Amygdala (tissue), 56 donors: ENCODE measurements at places on chromosomes 2 and 18.

DNA sequence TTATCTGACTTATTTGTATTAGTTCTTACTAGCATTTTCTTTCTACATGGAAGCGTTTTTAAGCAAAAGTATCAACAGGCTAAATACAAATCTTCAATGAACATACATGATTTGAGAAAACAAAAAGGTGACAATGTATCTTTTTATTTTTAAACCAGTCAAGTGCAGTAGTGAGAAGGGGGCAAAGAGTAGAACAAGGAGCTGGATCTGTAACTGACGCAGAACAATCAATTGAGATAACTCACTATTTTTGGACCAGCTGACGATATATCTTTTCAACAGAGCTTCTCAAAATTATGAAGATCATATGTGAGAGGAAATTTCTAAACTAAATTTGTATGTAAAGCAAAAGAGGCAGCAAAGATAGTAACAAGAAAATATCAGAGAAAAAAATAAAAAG is 15.5 kb downstream of the NCKAP1 start:
- no peak for DNase-seq

DNA sequence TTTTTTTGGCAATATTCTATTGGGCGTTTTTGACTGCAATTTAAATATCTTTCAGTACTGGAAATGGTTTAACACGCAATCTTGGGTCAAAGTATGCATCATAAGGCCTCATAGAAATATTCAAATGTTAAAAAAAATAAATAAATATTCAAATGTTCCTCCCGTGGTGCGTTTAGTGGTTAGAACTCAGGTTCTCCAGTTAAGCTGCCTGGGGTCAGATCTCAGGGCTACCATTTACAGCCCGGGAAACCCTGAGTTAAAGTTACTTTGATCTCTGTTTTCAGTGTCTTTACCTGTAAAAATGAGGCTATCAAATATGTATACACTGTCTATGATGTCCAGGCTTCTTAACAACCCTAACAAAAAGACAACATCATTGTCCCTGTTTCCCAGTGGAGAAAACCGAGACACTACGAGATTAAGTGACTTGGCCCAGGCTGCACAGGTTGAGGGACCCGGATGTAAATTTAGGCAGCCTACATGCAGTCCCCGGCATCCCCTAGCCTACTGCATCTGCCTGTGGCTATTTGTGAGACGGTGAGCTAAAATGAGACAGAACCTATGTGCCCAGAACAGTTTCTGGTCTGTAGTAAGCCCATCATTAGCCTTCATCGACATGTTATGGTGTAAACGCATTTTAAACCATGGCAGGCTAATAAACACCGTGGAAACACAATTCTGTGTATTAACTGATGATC is 1.7 kb downstream of the FHL2 start:
- DNase-seq, result no peak

DNA sequence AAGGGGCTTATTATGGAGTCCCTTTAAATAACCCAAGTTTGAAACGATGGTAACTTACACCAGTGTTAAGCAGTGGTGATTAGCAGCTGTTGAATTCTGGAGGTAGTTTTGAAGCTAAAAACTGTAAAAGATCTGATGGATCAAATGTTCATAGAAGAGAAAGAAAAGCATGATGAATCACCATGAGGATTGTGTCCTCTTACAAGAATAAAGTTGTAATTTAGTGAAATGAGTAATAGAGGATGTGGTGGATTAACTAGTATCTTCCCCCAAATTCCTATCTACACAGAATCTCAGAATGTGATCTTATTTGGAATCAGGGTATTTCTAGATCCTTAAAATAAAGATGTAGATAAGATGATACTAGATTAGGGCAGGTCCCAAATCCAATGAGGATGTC is 1138.2 kb upstream of the TMEFF2 start:
- DNase-seq, result no peak

DNA sequence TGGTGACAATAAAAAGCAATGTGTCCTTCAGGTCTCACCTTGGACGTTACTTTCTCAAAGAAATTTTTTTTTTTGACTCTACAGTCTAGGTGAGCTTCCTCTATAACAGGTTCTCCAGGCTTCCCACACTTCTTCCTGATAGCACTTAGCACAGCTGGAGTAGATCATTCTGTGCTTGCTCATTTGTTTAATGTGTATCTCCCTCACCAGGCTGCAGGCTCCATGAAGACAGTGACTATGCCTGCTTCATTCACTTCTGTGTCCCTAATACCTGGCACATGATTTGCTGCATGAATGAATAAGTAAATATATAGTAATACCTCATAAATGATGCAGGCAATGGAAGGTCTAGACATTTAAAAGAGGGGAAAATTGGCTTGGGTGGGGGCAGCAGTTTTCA is 109.9 kb upstream of the CD302 start:
- no peak for DNase-seq

- DNase-seq, result no peak
Observed at GRCh38 chr2:11907190-11907589, 160.8 kb downstream of the LPIN1 start.

DNA sequence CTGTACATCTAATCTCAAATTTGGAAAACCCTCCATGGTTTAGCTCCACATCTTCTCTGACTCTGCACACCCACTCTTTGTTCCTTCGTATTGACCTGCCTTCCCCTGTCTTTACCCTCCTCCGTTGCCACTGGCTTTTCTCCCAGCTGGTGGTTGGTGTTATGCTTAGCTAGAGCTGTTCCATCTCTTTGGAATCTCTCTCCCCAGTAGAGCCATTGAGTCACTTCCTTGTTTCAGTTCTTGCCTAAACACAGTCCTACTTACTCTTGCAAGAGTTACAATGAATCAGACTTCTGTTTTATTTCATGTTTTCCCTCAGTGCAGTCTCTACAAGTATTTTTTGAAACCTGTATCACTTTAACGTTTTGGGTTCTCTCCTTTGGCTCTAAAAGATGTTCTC is 263.9 kb downstream of the LTBP1 start:
- DNase-seq, result no peak

DNA sequence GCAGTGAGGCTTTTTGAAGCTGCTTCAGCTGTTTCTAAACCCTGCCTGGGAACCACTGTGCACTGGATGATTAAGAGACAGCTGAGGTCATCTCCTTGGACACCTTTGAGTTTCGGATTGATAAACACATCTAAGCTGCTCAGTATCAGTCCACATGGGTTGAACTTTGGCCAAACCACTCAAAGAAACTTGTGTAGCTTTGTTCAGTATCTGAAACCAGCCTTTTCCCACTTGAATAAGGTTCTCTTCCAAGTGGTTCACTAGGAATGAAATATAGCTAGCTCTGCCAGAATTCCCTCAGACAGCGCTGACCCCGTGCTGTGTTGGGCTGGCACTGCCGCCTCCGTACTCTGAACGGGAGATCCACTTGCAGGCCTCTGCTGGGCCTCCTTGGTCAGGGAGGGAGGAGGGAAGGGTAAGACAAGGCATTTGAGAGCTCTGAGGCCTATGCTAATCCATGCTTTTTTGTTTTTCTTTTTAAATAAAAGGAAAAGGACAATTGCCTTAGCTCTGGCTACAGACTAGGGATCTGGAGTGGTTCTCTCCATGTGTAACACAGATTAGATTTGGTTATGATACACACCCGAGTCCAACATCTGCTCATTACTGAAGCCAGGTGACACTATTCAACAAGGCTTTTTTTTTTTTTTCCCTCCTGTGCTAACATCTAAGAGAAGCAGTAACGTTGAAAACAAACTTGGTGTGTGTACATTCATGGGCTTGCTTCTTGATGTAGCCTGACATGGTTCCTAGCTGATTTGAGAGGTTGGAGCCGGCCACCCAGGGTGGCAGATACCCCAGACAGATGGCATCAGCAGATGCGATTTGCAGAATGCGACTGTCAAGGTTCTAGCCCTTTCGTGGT is 67.7 kb downstream of the NCK2 start:
- peak; percentile 34 for DNase-seq

GRCh38 chr2:9807555-9808305 is 35.5 kb upstream of the TAF1B start:
- DNase-seq, result no peak

DNA sequence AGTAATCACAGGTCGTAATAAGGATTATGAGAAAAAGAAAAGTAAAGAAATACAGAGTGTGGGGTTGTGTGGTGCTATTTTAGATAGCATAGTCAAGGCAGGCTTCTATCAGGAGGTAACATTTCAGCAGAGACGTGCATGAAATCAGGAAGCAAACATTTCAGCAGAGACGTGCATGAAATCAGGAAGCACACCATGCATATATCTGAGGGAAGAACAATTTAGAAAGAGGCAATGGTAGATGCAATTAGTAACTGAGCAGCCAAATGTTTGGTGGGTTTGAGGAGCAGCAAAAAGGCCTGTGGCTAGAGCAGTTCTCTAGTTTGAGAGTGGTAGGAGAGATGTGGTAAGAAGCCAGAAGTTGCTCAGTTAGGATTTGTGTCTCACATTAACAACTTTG is 713.7 kb downstream of the ADCYAP1 start:
- DNase-seq, result no peak

DNA sequence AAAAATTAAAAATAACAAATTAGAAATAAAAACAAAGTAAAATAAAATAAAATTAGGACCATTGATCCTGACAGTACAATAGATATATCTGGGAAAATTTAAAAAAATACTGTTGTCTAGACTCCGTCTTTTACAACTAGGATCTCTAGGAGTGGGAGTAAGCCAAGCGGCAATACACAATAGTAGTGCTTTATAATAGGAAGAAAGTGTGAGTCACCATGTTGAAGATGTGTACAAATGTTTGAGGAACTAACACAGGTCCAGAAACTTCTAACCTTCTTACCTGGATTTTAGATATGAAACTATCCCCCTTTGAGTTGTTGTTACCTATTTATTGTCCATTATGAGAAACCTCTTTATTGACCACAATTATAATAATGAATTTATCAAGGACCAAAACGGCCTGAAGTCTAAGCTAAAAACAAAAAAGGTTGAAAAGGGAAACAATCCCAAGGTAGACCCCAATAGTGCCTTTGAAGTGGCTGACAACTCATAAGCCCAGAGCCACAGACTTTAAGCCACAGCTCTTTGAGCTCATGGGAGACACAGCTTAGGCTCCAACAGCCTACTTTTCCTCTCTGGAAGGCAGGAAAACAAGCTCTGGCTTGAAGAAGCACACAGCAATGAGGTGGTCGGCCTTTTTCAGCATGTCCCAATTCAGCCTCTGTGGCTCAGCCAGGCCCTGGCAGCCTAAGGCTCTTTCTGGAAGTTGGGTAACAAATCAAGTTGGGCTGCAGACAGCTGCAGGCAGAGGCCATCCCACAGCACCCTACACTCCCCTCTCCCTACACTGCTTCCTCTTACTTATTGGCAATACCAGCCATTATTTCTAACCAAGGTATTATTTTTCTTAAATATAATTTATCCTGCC is 62.9 kb downstream of the AQP4 start:
- DNase-seq, result no peak

GRCh38 chr18:37564711-37565100 is 892 bp downstream of the CELF4 start:
- DNase-seq, result no peak

DNA sequence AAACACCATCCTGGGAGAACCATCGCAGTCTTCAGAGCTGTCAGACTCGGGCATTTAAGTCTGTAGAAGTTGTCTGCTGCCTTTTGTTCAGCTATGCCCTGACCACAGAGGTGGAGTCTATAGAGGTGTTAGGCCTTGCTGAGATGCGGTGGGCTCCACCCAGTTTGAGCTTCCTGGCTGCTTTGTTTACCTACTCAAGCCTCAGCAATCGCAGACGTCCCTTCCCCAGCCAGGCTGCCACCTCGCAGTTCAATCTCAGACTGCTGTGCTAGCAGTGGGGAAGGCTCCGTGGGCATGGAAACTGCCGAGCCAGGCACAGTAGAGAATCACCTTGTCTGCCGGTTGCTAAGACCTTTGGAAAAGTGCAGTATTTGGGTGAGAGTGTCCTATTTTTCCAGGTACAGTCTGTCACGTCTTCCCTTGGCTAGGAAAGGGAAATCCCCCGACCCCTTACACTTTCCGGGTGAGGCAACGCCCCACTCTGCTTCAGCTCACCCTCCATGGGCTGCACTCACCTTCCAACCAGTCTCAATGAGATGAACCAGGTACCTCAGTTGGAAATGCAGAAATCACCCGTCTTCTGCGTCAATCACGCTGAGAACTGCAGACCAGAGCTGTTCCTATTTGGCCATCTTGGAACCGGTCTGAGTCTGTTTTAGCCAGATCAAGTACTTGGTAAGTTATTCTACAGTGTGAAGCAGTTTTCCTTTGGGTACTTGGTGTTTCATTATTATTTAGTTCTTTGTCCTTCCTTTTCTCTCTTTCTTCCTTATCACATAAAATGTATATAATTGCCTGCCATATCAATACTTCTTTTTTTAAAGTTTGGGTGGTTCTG is 71.5 kb downstream of the CDC42EP3 start:
- no peak for DNase-seq

GRCh38 chr2:85710687-85711577 is 16.8 kb downstream of the GNLY start:
- DNase-seq, result no peak

DNA sequence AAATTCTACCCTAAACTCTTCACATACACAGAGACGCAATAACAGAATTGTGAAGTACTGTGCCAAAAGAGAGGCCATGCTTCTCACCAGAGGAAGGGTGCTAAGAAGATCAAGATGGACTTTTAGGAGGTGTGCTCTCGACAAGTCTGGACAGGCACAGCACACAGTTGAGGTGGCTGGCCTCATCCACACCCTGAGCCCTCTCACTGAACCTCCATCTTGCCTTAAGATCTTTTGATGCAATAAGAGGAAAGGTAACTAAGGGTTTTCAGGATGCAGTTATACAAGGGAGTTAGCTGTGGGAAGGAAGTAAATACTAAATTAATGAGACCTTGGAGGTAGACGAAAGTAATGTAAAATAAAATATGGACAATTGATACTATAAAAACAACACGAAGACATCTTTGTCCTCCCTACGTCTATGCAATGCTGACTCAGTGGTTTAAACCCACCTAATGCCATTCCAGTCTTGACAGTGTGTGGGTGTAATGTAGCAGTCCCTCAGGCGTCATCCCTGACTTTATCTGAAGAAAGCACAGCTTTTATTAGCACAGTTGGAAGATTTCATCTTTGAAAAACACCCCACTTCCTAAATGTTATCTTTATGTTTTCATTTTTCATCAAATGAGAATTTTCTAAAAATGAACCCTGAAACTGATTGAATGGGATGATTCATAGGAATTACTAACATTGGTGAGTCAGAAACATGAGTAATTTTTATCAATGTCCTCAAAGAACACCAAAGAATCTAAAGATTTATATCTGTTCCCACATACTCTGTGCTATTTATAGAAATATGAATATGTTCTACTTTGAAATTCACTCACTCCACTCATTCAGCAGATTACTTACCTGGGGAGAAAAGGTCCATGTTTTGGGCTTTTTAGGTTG is 34.0 kb upstream of the MALL start:
- DNase-seq, result no peak

GRCh38 chr2:207352978-207353671 is 176.6 kb upstream of the CREB1 start:
- peak; percentile 29 for DNase-seq

DNA sequence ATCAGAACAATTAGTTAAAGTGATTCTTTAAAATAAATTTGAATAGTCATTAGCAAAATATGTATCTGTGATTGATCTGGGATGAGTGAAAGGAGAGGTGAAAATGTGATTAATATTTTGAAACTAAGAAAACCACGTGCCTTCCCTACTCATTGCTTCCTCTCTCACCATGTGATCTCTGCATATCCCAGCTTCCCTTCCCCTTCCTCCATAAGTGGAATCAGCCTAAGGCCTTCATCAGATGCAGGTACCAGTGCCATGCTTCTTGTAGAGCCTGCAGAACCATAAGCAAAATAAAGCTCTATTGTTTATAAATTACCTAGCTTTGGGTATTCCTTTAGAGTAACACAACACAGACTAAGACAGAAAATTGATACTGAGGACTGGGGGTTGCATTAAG is 11.2 kb upstream of the STAT1 start:
- no peak for DNase-seq

GRCh38 chr2:168852481-168852880 is 37.7 kb downstream of the SPC25 start:
- DNase-seq, result no peak

GRCh38 chr2:202161151-202161835 is 77.1 kb downstream of the SUMO1 start:
- no peak for DNase-seq
